ENCODE measurements at places on chromosomes 7 and 10.

GRCh38 chr7:13998866-13999265, 9.4 kb upstream of the ETV1 start:
- no peak for DNase-seq

DNA sequence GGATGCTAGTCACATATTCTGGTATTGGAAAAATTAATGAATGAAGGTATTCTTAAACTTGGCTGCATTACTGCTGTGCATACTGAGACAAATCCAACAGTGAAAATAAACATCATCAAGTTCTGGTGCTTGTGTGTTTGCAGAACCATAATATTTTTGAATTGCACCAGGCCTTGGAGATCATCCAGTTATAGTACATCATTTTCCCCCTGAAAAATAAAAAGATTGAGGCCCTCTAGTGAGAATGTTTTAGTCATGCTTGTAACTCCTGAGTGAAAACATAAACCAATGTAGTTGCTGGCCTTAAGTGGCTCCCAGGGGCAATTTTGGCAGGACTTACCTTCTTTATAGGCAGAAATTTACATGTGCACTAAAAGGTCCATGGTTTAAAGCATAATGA, 218.8 kb upstream of the TMEM229A start:
- DNase-seq, result no peak

GRCh38 chr7:112882991-112883390, 92.8 kb upstream of the TMEM168 start:
- DNase-seq, result no peak

- no peak for DNase-seq
These were observed 90.3 kb downstream of the NEURL1 start for GRCh38 chr10:103583871-103584215.

GRCh38 chr7:100867040-100867775, at the start of gene TRIP6:
TSS of gene TRIP6 (plus strand) at chr7:100867387. CDS start at chr7:100867498, 111 bp downstream.
- DNase-seq, result peak; percentile 79
